Posterior cingulate gyrus (tissue), 11 donors: ENCODE measurements at places on chromosomes 7 and 10.

GRCh38 chr10:102614888-102615287 lies 29.4 kb upstream of the TRIM8 start:
- DNase-seq: peak; percentile 41

DNA sequence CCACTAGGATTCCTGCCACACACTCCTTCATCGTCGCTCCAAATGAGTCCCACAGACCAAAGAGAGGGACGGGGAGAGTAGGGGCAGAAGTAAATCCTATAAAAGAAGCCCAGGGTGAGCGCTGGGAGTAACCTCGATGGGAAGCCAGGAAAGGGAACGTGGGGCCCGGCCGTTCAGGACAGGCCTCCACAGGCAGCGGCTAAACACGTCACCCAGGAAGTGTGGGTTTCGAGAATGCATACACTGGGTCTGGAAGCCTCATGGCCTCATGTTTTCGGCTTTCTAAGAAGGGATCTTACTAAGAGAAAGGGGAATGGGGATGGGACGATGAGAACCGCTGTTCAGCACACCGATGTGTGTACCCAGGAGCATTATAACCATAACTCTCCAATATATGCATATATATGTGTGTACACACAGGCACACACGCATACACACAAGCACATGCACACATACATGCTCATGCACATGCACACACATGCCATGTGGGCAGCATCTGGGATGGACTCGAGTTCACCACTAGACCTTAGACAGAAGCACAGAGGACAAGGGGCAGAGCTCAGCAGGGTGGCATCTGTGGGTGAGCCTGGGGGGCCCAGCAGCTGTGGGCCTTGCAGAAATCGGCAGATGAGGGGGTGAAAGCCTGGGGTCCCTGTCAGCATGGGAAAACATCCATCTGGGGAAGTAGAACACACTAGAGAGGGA lies 14.8 kb upstream of the CNPY1 start:
- no peak for DNase-seq

GRCh38 chr10:93434991-93435491 lies 47.1 kb downstream of the MYOF start:
- no peak for DNase-seq

GRCh38 chr10:97388152-97388551 lies 13.0 kb downstream of the RRP12 start:
- DNase-seq: no peak

GRCh38 chr10:127990846-127991542 lies 84.1 kb downstream of the PTPRE start:
- DNase-seq: no peak

- no peak for DNase-seq
Observed at GRCh38 chr7:138079137-138079536, 2.9 kb downstream of the AKR1D1 start.

DNA sequence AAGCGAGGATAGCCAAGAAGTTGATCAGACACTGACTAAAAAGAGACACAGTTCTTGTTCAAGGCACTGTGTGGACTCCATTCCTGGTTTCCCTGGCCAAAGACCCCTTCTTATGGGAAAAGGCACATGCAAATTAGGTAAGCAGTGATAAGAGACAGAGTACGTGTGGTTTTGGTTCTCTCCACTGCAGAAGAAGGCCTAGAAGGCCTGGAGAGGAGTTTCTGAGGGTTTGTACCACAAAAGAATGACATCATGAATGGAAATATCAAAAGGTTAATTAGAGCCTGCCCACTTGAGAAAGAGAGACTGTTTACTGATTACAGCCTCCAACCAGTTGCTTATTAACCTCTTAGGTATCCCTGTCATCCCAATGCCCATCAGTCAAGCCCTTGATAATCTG lies 137.5 kb downstream of the ZNF365 start:
- no peak for DNase-seq

- no peak for DNase-seq
Observed at GRCh38 chr7:57404967-57405421, 45.0 kb upstream of the ZNF716 start.

GRCh38 chr7:3649678-3650440 lies 348.8 kb downstream of the SDK1 start:
- no peak for DNase-seq
